ENCODE measurements at places on chromosomes 3 and 15.

DNA sequence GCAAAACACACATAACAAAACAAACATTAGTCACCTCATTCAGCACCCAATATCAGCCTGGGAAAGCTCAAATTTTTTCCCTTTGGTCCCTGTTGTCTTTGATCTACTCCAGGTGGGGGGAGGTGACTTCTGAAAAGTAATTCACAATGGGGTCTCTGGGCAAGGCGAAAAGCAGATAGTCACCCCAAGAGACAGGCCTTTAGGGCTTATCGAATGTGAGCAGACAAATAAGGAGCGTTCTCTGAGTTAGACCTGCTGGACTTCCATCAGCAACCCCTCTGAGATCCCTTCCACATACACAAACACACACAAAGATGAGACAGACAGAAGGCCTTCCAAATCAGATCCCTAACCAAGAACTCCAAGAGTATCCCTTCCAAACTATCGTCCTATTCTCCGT lies 171.0 kb upstream of the SMAD3 start:
- no peak for DNase-seq

- no peak for DNase-seq
These were observed 22.9 kb upstream of the NEDD4 start for GRCh38 chr15:56016281-56016680.

- no peak for DNase-seq
These were observed 16.5 kb downstream of the SLC12A1 start for GRCh38 chr15:48222627-48223026.

DNA sequence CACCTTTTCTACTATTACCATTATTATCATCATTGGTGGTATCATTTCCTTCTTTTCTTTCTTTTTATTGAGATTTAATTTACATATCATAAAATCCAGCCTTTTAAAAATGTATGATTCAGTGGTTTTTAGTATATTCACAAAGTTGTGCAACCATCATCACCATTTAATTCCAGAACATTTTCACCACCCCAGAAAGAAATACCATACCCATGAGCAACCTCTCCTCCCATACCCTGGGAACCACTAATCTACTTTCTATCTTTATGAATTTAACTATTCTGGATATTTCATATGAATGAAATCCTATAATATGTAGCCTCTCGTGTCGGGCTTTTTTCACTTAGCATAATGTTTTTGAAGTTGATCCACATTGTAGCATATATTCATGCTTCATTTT lies 29.1 kb downstream of the AAGAB start:
- no peak for DNase-seq

- no peak for DNase-seq
These were observed 67.7 kb upstream of the NSMCE3 start for GRCh38 chr15:29337156-29337959.

GRCh38 chr3:184338511-184338945 lies 1.1 kb downstream of the FAM131A start:
- no peak for DNase-seq

GRCh38 chr15:76223521-76223920 lies 87.7 kb downstream of the ETFA start:
- no peak for DNase-seq

DNA sequence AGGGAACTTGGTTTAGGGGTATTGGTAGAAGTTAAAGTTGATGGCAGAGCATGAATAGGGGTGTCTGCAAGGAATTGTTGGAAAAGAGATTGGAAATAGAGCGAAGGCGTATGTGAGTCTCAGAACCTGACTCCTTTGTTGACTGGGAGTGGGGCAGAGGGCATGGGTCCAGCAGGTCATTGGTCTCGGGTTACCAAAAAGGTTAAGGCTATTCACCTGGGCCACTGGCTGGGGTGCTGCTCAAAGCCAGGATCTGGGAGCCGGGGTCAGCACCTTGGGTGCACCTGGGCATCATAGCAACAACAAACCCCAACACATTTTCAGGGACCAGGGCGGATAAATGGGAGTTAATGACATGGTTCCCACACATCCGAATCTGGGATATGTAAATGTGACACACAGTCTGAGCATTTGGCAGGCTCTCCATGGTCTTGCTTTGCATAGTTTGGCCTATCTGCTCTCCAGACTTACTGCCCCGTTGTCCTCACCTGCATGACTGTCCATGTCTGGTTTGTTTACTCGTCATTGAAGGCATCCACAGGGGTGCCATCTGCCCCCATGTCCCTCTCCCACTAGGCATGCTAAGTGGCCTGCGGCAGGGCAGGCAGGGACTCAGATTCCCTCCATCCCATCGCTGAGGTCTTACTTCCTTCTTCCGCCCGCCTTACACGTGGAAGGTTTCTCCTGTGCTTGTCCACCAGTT lies 10.1 kb downstream of the KLF13 start:
- DNase-seq: no peak

DNA sequence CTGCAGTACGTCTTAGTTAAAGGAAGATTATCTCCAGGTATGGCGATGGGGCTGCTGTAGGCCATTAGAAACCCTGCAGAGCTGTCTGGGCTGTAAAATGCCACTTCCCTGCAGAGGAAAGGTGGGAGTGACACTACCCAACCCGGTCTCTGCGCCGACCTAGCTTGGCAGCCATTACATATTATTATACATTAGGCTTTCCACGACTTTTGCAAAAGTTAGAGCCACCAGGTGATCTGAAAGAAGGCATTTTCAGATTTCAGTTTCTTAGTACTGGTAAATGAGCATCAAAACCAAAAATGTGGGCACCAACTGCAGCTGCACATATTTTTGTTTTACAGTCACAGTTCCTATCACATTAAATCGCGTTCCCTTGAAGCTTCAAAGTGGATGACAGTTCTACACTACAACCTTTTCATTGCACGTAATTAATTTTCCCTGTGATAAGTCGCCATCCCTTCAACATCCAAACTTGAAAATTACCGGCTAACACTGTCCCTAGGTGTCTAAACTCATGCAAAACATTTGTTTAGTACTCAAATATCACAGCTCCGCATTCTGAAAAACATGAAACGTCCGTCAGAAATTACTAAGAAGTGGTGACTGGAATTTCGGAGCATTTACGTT lies 81.4 kb upstream of the CHD2 start:
- no peak for DNase-seq

- DNase-seq: no peak
These were observed 17.9 kb upstream of the NRROS start for GRCh38 chr3:196621611-196622010.
